ENCODE measurements at places on chromosomes 5 and 9.

DNA sequence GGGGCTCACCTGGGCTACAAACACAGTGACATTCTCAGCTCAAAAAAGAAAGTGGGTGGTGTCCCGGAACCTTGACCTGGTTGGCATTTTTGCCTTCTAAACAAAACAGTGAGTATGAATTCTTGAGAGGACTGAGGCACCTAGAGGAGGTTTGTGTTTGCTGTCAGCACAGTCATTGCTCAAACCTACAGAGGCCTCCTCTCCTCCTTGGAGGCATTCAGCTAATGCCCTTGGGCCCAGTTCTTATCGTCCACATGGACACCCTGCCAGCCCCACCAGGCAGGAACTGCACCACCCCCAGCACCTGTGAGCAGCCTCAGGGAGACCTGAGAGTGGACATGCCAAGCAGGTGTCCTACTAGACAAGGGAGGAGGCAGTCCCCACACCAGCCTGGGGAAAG is 156.7 kb downstream of the SYK start:
- no peaks in the 10 kb centered on the region for H3K27me3 ChIP-seq
- H3K4me3 ChIP-seq, result no peak overlapping the region
- H3K4me1 ChIP-seq, result no peaks in the 10 kb centered on the region
- no peak overlapping the region for H3K27ac ChIP-seq

DNA sequence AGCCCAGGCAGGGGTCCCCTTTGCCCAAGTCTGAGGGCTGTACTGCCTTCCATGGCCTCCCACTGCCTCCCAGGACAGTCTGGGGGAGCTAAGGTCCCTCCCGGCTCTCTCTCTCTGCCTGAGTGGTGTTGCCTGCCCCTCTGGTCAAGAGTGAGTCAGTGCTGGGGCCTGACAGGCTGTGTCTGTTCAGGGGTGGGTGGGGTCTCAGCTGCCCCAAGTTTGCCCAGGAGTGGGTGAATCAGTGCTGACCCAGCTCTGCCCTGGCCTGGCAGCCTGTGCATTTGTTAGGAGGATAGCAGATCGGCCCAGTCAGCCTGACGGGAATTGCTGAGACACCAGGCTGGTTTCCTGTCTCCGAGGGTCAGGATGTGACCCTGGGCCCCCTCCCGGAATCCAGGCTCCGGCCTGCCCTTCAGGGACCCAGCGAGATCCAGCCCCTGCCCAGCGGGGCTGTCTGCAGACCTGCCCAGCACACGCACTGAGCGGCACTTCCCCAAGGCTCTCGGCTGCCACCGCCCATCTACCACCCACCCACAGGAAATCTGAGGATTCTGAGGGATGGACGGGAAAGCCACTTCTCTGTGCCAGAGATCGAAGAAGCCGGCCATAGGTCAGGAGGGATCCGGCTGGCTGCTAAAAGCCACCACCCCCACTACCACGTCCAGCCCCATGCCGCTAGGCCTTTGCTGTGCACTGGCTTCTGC is 15.9 kb downstream of the ENG start:
- H3K4me1 ChIP-seq, result no peaks in the 10 kb centered on the region
- peaks cover 3% of the 10 kb centered on the region for H3K27me3 ChIP-seq
- no peak overlapping the region for H3K4me3 ChIP-seq
- H3K36me3 ChIP-seq, result no peaks in the 10 kb centered on the region

GRCh38 chr9:92781899-92782298 is 17.3 kb upstream of the BICD2 start:
- no peak overlapping the region for H3K4me3 ChIP-seq
- H3K4me1 ChIP-seq, result no peaks in the 10 kb centered on the region
- H3K36me3 ChIP-seq, result no peaks in the 10 kb centered on the region
- no peak for DNase-seq
- H3K27me3 ChIP-seq, result no peaks in the 10 kb centered on the region

GRCh38 chr5:9194509-9194908 is 351.4 kb downstream of the SEMA5A start:
- no peaks in the 10 kb centered on the region for H3K27me3 ChIP-seq
- H3K4me1 ChIP-seq, result no peaks in the 10 kb centered on the region
- H3K36me3 ChIP-seq, result no peaks in the 10 kb centered on the region

GRCh38 chr9:92180669-92181181 is 65.5 kb upstream of the SPTLC1 start:
- no peaks in the 10 kb centered on the region for H3K27me3 ChIP-seq
- no peaks in the 10 kb centered on the region for H3K36me3 ChIP-seq
- H3K4me3 ChIP-seq, result no peak overlapping the region

GRCh38 chr5:6718718-6719117 is 5.5 kb downstream of the TENT4A start:
- no peak overlapping the region for H3K27ac ChIP-seq
- peaks cover 10% of the 10 kb centered on the region for H3K36me3 ChIP-seq
- H3K4me3 ChIP-seq, result no peak overlapping the region
- H3K27me3 ChIP-seq, result no peaks in the 10 kb centered on the region

- H3K36me3 ChIP-seq, result no peaks in the 10 kb centered on the region
- H3K27me3 ChIP-seq, result no peaks in the 10 kb centered on the region
- no peak overlapping the region for H3K27ac ChIP-seq
- H3K4me1 ChIP-seq, result no peaks in the 10 kb centered on the region
- DNase-seq, result no peak
- H3K4me3 ChIP-seq, result no peak overlapping the region
These were observed 647.2 kb downstream of the PDE4D start for GRCh38 chr5:59246145-59246869.

DNA sequence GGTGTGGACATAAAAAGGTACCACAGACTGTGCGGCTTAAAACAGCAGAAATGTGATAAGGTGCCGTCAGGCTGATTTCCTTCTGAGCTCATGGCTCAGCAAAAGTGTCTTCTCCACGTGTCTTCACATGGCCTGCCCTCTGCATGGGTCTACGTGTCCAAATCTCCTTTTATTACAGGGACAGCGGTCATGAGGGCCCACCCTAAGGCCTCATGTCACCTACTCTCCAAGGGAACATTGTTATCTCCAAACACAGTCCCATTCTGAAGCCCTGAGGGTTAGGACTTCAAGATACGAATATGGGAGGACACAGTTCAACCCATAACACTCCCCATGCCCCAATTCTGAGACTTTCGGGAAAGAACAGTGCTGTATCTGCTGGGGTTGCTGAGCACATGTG is 35.2 kb downstream of the COL23A1 start:
- H3K27me3 ChIP-seq, result no peaks in the 10 kb centered on the region
- no peak for DNase-seq
- H3K27ac ChIP-seq, result no peak overlapping the region
- no peak overlapping the region for H3K4me3 ChIP-seq

DNA sequence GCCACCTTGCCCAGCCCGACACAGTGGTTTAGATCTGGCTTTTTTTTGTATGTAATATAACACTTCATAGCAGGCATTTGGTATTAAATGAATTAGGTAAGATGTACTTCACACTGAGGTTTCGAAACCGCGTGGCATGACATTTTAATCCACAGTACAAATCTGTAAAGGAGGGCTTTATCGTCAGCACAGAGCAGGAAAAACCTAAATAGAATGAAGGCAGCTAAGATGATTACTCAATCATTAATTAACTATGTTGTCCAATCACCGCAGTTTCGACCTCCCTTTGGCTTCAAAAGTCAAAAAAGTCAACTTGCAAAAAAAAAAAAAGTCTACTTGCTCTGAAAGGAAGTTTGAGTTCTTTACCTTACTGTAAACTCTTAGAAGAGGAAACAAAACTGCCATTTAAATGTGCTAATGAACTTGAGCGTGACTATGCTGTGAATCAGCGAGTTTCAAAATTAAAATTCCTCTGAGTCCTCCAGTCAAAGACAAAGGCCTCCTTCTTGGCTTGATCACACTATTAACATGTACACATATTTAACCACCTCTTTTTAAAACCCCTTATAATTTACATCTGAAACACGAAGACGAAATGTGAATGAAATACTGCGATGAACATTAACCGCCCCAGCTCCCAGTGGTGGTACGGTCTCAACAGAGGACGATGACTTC is 698 bp upstream of the SEC24A start:
- no peaks in the 10 kb centered on the region for H3K4me1 ChIP-seq
- no peaks in the 10 kb centered on the region for H3K27me3 ChIP-seq
- peak overlapping the region; percentile 93 for H3K27ac ChIP-seq
- DNase-seq, result no peak
- H3K4me3 ChIP-seq, result peak overlapping the region; percentile 89

DNA sequence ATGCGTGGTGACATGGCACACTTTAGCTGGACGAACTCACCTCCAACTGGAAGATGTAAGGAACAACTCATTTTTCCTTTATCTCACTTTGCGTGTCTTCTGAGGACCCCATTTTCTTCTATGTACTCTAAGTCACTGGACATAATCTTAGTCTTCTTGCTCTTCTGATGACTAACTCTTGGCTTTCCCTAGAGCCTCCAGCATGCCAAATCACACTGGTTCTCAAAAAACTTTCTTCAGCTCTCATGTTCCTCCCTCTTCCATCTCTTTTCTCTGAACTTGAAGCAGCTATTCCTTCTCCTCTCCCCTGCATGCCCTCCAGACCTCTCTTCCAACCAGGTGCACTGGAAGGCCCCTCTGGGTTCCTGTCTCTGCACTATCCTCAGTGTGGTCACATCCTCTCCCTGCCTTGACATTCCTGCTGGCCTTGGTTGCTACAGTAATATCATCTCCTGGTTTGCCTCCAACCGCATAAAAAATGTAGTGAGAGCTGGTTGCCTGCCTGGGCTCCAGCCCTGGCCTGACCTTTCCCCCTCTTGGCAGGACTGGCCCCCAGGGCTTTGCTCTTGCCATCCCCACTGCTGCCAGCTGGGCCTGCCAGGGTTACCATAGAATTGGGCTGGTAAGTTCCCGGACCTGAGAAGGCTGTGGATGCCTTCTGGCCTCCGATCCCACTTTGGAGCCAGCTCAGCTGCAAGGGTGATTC is 44.8 kb upstream of the BNC2 start:
- H3K27ac ChIP-seq, result no peak overlapping the region
- no peak overlapping the region for H3K4me3 ChIP-seq
- H3K27me3 ChIP-seq, result no peaks in the 10 kb centered on the region

- H3K27ac ChIP-seq, result no peak overlapping the region
- H3K4me3 ChIP-seq, result no peak overlapping the region
- H3K27me3 ChIP-seq, result no peaks in the 10 kb centered on the region
- no peak for DNase-seq
These were observed 192.4 kb upstream of the PUM3 start for GRCh38 chr9:3036333-3036700.

DNA sequence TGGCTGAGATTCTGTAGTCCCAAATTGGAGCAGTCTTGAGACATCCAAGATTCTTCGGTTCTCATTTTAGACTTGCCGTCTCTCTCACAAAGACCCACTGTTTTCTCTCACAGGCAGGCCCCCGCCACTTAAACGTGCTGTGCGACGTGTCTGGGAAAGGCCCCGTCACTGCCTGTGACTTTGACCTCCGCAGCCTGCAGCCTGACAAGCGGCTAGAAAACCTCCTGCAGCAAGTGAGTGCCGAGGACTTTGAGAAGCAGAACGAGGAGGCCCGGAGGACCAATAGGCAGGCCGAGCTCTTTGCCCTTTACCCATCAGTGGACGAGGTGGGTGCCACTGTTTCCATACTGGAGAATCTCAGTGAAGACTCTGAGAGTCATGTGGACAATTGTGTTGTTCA is 97.2 kb downstream of the DOCK8 start:
- no peak overlapping the region for H3K27ac ChIP-seq
- DNase-seq, result no peak
- no peaks in the 10 kb centered on the region for H3K27me3 ChIP-seq
- H3K4me3 ChIP-seq, result no peak overlapping the region
- H3K4me1 ChIP-seq, result no peaks in the 10 kb centered on the region
- peaks cover 54% of the 10 kb centered on the region for H3K36me3 ChIP-seq

DNA sequence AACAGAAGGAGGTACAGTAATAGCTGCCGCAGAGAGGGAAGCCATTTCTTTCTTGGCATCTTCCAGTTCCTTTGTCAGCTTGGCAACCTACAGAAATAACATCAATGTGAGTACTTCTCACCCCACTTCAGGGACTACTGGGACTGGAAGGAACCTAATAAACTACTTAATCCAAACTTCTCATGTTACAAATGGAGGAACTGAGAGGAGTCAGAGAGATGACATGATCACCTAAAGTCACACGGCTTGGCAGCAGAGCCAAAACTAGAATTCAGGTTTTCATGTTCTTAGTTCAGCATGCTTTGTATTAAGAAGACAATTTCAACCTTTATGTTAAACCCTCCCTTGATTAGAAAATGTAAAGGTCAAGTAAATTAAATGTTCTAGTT is 44.7 kb downstream of the DIAPH1 start:
- H3K36me3 ChIP-seq, result peaks cover 42% of the 10 kb centered on the region
- H3K4me3 ChIP-seq, result no peak overlapping the region
- no peaks in the 10 kb centered on the region for H3K27me3 ChIP-seq
- no peak for DNase-seq

DNA sequence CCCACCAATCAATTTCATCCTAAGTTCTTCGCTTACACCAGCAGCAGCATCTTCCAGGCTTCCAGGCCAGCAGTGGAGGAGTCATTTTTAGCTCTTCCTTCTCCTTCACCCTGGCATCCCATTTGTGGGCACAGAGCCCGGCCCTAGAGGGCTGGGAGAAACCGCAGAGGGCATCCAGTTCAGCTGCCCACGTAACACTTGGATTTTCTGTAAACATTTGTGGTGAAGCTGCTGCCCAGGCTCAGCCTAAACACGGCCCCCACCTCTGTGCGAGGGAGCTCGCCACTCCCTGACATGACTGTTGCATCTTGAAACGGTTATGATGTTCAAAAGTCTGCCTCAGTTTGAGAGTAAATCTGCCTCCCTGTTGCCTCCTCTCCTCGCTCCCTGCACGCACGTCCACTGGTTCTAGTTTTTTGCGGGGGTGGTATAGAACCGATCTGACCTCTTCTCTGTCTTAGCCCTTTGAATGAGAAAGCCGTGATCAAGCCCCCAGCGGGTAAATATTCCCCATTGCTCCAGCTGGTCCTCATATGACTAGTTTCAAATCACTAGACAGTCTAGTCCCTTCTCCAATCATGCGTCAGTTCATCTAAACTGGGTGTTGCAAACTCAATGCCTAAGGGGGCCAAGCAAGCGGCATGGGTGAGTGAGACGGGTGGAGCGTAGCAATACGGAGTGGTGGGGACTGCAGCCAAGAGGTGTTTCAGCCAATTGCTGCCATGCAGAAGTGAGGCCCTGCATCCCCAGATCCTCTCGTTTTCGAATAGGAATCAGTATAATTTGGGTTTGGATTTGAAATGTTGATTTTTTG is 34.9 kb upstream of the N4BP3 start:
- peaks cover 10% of the 10 kb centered on the region for H3K27me3 ChIP-seq
- no peak overlapping the region for H3K27ac ChIP-seq
- H3K36me3 ChIP-seq, result no peaks in the 10 kb centered on the region
- H3K4me1 ChIP-seq, result peaks cover 10% of the 10 kb centered on the region
- no peak for DNase-seq
